Breast epithelium (tissue), 4 donors: ENCODE measurements at places on chromosomes 3 and 15. TPM values are rescaled to one million over a fixed set of nuclear protein-coding genes. Genes with fewer than 3 reads are reported as not detected.

Gene SIN3A
- 66.9 TPM for total RNA-seq

Gene SLC24A1
- 10.7 TPM for total RNA-seq

Gene SKOR1
- total RNA-seq, result 1.1 TPM

Gene EXD1
- total RNA-seq, result not detected

Gene PML
- total RNA-seq, result 49.8 TPM

DNA sequence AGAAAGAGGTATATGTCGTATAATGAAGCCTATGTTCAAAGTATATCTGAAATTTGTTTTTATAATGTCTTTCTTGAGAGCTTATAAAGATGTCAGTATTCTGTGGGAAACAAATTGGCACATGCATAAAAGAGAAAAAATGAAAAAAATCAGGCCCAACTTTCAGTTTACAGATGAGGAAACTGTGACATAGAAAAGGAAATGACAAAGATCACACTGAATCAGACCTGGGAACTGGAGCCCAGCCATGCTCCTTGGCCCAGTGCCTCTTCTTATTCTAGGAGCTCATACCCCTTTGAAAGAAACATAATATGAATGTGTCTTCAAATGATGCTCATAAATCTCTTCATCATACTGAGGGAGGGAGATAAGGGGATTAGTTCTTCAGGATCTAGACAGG lies 48.4 kb downstream of the TMEM44 start:
- no peak for DNase-seq

GRCh38 chr15:83980637-83981036 lies 254.9 kb upstream of the GOLGA6L4 start:
- DNase-seq, result no peak

Gene KLF15
- total RNA-seq, result 36.3 TPM

DNA sequence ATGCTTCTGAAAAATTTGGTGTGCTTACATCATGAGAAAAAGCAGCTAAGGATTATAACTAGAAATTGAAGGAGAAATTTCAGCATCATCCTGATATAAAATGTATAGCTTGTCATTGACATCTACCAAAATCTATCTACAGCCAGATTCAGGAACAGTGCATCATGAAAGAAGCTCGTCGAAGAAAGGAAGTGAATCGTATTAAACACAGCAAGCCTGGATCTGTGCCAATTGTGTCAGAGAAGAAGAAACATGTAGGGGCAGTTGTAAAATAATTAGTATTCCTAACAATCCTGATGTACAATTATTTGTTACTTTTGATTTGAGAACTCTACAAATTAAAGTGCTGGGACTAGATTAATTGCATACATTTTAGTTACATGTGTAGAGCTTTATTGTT lies 37.2 kb downstream of the AP4E1 start:
- DNase-seq, result no peak
